Stimulated activated CD8-positive, alpha-beta memory T cell treated with anti-CD3 and anti-CD28 coated beads, Interleukin-4, amount 100 ng/mL, for 24 hours (primary cell): ENCODE measurements at places on chromosomes 13 and 19.

- DNase-seq = no peak
Measured at GRCh38 chr13:29902632-29903305, 52.4 kb upstream of the UBL3 start.

DNA sequence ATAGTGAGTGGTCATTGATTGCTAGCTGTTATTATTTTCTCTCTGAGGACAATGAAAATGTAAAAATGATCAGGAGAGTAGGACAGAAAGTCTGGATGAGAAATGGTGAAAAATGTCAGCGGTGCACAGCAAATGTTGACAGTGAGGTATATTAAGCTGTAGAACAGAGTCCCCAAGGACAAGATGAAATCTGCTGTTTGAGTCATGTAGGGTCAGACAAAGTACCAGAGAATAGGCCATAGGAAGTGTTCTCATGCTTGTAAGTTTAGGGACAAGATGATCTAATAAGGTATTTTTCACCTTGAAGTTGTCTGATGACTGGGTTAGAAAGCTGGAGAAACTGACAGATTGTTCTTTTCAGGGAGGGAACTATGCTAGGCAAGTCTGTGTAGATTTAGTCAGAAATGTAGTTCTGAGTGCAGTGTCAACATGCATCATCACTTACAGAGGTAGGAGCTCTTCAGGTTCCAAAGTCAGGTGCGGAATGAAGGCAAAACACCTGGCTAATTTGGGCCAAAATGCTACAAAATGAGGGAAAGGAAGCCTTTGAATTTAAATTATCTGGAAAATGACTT is 369.3 kb downstream of the DLEU7 start:
- no peak for DNase-seq

GRCh38 chr19:6059988-6060599 is 50.2 kb downstream of the RFX2 start:
- no peak for DNase-seq

DNA sequence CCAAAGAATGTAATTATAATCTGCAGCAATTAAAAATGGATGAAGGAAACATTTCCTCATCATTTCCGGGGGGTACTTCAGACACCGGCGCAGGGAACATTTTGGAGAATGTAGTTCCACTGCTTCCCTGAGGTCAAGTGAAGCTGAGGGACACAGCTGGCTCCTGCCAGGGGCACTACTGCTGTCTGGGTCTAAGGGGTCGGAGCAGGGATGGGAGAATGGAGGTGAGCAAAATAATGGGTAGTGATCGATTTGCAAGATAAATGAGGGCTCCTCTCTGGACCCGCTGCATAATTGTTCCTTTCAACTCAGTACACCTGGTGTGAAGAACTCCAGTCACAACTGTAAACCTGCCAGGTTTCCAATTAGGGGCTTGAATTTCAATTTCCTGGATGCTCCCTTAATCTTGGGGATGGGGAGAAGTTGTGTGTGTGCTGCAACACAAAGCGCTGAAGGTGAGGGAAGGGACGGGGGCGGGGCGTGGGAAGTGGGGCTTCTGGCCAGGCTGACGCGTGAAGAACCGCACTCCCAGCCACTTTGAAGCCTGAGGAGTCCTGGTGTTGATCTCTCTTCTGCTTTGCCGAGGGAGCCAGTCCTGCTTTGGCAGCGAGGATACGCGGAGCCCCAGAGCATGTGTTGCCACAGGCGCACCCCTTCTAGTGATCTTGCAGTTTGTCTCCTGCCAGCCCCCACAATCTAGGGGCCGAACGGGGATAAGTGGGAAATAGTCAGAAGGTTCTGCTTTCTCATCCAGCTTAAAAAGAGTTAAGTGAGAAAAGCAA is 57.9 kb upstream of the PCDH8 start:
- DNase-seq = no peak

DNA sequence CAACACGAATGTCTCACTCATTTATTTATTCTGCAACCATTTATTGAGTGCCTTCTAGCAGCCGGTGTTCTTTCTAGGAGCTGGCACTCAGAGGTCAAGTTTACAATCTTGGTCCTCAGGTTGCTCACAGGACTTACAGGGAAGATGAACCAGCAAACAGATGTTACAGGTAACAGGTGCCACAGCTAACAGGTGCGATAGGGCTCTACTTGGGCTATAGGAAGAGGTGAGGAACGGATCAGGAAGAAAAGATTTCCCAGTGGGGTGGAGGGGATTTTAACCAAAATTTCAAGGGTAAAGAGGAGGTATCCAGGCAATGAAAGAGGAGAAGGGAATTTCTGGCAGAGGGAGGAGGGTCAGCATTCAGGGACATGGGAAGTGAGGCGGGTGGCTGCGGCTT is 87.3 kb upstream of the FARP1 start:
- DNase-seq = no peak

GRCh38 chr19:54179921-54180461 is 7.0 kb upstream of the TMC4 start:
- no peak for DNase-seq
